ENCODE measurements at places on chromosomes 2 and 18. TPM values are rescaled to one million over a fixed set of nuclear protein-coding genes. Genes with fewer than 3 reads are reported as not detected.
A peak's percentile ranks its signal among the peaks of the same experiment; 100 is the strongest.

C18orf54 gene
- polyA plus RNA-seq = 6.7 TPM

WDR54 gene
- polyA plus RNA-seq = 125 TPM

CENPO gene
- polyA plus RNA-seq = 36.1 TPM

LYG1 gene
- polyA plus RNA-seq = 0.68 TPM

STARD6 gene
- not detected for polyA plus RNA-seq

TCF23 gene
- polyA plus RNA-seq = 0.02 TPM

WDR43 gene
- 27.1 TPM for polyA plus RNA-seq

ABCB11 gene
- polyA plus RNA-seq = not detected

FAM161A gene
- 1.6 TPM for polyA plus RNA-seq

LHCGR gene
- 0.19 TPM for polyA plus RNA-seq

LIPG gene
- polyA plus RNA-seq = 9.2 TPM

IMPA2 gene
- polyA plus RNA-seq = 146 TPM

AGXT gene
- 0.03 TPM for polyA plus RNA-seq

CRYBA2 gene
- not detected for polyA plus RNA-seq

- no peak for DNase-seq
Observed at GRCh38 chr2:20829861-20830260, 7.0 kb upstream of the LDAH start.

DNA sequence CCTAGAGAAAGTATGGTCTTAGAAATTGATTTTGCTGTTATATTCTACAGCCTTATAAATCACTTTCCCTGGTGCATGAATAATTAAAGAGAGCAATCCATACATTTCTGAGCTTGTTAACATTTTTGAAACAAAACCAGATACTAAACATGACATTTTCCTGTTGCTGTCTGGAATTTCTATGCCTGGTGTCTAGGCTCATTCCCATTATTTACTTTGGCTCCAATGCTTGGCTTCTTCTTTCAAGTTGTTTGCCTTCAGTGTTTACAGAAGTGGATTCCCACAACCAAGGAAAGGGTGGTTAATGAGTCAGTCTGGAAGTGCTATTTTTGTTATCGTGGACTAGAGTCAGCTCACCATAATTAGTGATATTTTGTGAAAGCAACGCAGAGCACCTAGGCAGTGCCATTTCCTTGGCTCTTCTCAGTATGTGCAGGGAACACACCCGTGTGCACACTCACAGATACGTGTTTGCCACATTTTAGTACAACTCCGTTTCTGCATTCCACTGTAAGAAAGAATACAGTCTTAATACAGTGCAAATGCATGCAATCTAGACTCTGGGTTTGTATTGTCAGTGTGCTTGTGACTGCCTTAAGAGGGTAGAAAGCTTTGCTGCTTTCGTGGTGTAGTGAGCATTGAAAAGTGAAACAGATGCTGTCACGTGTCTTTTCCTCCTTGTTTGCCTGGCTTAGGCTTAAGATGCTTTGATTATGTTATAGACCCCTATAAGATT, 185.0 kb upstream of the RASGRP3 start:
- DNase-seq = no peak

DNA sequence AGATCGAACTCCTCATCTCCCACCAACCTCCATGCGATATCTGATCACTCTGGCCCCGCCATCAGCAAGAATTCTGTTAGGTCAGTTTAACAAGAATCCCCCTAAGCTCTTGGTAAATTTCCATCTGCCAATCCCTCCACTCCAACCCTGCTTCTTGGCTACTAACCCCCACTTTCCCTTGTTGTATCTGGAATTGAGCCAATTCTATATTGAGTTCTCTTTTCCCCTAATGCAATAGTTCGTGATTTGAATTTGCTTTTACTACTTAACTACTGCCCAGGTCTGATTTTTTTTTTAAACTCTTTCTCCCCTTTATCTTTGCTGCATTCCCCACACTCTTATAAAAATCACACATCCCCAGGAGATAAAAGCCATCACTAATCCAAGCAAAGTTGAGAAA, 159.3 kb upstream of the STK17B start:
- DNase-seq = no peak

GRCh38 chr18:49728542-49728941, 84.8 kb downstream of the ACAA2 start:
- peak; percentile 90 for DNase-seq

DNA sequence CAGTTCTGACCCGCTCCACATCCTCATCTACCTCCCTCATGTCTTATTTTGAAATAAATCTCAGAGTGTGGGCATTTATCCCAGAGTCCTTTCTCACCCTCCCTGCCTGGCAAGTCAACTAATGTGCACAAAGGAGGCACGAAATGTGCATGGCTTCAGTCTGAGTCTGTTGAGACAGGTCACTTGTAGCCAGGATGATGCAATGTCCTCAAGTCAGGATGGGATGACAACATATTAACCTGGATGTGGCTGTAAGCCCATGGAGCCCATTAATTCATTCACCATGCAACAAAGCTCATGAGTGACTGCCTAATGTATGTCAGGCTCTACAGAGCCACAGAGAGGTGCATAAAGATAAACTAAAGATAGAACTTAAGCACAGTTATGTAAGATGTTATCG, 34.5 kb downstream of the KCNG3 start:
- DNase-seq = no peak

DNA sequence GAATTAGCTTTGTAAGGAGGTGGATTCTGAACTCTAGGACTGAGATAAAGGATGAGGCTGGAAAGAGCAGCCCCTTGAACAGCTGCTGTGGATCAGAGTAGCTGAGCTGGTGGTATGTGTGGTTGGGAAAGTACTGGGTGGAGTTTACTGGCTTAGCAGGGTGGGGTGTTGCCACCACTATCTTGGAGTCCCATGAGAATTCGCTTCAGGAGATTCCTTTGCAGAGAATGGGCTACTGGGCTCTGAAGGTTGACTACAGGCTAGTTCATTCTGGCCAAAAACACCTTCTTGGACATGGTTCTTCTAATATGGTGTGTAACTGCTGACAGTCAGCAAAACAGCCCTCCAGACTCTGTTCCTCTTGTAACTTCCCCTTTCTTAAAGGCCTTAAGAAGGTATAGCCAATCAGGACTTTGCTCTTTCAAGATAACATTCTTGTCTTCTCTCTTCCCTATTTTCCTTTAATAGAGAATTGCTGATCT, 52.7 kb downstream of the TET3 start:
- no peak for DNase-seq

- DNase-seq = no peak
Observed at GRCh38 chr2:206873423-206873822, 65.9 kb upstream of the CPO start.

DNA sequence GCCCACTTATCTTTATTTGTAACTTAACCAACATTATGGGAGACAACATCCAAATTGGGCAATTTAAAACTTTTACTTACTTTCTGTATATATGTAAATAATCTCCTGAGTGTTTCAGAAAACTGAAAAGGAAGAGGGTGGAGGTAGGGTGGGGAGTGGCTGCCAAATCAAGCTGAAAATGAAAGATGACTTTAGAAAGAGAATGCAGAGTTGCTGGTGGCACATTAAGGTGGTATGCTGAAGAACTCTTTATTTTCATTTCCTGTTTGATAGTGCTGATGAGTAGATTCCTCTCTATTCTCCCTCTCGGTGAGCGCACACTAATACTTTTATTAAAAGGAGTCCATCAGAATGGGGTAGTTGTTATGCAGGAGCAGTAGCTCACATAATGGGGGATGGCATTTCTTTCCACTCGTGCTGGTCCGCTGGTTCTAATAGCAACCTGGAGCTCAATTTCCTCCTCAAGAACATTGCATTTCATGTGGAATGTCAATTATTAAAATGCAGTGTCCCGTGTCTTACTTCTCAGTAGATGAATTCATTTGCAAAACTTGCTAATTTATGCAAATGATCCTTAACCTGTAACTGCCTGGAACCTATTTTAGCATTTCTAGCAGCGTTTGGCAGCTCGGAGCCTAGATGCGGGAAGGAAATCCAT, 466.9 kb upstream of the HNRNPA3 start:
- DNase-seq = no peak

DNA sequence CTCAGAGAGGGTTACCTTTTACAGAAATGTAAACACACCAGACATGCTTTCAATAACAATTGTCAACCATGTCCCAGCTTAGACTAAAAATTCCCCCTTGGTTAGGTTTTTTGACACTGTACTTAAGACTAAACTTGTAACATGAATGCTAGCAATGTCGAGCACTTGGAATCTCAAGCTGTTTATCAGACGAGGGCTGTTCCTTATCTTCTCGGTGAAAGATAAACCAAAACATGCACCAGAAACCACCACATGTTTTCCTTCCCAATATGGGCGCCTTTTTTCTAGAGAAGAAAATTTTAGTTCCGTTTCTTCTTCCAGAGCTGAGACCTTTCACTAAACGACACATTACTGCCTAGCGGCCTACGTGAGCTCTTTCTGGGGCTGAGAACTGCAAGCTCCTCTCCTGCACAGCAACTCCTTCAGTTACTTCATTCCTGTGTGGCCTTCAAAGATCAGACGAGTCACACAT, 42.4 kb upstream of the ACKR3 start:
- DNase-seq = no peak

DNA sequence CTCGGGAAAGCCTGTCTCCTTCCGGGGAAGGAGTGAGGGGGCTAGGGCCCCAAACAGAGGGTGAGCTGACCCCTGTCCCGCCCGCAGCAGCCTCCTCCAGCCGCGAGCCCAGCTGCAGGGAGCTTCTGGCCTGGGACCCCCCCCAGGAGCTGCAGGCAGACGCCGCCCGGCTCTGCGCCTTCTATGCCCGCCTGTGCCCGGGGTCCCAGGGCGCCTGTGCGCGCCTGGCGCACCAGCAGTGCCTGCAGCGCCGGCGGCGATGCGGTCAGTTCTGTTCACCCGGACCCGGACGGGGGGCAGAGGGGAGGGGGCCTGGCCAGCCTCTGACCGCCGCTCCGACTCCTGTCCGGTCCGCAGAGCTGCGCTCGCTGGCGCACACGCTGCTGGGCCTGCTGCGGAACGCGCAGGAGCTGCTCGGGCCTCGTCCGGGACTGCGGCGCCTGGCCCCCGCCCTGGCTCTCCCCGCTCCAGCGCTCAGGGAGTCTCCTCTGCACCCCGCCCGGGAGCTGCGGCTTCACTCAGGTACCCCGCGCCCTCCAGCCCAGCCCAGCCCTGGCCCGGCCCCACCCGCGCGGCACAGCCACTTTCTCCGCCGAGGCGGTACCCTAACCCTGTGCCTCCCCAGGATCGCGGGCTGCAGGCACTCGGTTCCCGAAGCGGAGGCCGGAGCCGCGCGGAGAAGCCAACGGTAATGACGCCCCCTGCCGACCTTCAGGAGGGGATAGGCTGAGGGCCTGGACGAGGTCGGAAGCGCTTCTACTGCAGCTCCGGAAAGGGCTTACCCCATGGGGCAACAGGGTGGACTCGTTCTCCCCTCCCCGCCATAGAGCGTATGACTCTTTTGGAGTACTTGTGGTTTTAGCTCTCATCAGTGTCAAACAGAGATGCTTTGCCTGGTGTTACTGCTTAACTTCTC, 2.0 kb upstream of the CHRND start:
- DNase-seq = peak; percentile 67

DNA sequence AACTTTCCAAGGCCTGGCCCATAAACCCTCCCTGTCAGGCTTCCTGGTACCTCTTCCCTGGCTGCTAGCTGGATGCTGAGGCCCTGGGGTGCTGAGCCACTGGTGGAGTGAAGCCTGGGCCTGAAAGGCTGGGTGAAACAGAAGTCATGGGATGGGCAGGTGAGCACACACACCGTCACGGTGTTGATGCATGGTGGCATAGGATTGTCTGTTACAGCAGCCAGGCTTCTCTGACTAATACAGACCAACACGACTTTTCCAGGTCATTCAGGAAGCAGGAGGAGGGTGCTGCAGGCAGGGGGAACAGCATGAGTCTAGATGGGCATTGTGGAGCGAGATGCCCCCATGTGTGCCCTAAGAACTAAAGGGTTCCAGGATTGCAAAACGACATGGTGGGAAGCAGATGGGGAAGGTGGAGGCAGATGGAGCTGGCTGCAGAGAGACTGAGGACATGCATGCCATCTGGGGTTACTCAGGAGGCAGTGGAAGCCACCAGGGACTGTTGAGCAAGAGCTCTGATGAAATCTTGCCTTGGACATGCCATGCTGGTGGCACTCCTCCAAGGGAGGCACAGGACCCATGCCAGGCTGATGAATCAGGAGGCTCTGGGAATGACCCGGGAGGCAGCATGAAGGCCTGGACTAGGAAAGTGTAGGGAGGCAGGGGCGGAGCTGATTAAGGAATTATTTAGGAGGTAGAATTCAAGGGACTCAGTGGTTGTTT, 480.9 kb downstream of the TSN start:
- DNase-seq = no peak

DNA sequence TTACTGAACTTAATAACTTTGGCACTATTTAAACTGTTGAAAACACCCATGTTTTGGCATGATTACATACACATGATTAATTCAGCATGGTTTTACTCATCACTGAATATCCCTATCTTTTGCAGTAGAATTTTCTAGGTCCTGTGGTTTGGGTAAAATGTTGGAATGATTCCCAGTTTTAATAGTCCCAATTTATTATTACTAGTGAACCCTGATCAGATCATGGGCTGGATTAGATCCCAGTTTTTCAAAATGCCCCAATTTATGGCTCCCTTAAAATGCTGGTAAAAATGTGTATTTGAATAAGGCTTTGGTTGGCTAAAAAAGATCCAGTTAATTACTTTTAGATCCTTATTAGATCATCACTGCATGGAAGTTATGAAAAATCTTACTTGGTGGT, 273.6 kb upstream of the NRP2 start:
- no peak for DNase-seq

GRCh38 chr2:148042219-148042618, 21.3 kb downstream of the MBD5 start:
- DNase-seq = no peak

DNA sequence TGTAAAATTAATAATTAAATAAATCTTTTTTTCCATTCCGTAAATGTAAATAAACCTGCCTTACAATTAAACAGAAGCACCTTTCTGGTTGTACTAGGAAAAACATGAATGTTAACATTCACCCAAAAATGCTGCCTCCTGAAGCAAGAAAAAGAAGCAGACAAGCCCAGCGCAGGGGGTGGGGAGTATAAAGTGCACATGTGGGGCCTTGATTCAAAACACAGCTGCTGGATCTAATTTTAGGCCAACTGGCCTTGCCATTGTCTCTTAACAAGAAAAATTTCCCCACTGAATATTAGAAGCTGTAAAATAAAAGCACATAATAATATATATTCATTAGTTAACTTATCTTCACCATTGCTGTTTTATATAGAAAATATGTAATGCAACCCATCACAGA, 28.3 kb downstream of the TCF4 start:
- DNase-seq = no peak

- no peak for DNase-seq
Observed at GRCh38 chr2:193428336-193428818, 1233.6 kb upstream of the TMEFF2 start.

- DNase-seq = no peak
Observed at GRCh38 chr2:55026202-55026601, 24.0 kb downstream of the RTN4 start.
